ENCODE measurements at places on chromosomes 4 and X.

GRCh38 chrX:97461763-97462162 is 578.1 kb downstream of the RPA4 start:
- DNase-seq, result no peak

DNA sequence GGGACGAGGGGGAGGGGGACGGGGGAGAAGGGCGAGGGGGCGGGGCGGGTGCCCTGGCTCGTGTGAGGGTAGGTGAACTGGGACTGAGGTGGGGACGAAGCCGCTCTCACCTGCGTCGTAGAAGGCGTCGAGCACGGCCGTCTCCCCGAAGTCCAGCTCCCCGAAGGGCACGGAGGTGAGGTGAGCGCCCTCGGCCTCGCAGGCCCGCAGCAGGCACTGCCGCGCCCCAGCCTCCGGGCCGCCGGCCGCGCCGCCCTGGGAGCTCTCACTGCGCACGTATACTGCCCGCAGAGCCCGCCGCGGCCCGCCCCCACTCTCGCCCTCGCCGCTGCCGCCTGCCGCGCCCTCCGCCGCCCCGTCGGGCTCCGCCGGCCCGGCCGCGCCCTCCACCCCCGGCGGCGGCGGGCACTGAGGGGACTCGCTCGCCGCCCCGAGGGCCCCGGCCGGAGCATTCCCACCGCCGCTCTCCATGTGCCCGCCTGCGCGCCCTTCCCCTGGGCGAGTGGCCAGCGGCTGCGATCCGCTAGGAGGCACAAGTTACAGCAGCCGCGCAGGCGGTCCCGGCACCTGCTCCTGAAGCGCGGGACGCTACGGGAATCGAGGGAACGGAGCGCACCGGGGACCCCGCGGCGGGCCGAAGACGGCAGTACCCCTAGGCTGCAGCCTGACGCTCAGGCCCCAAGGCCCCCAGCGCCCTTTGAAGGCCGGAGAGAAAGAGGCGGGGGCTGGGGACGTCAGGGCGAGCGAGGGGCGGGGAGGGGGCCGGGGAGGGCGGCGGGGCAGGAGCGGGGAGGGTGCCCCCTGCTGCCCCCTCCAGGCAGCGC is at the start of gene MAP3K15:
Gene MAP3K15, minus strand, starts transcription at position 718 of the 824 bp plus-strand sequence. Its CDS starts 247 bp downstream, at position 471.
- DNase-seq, result no peak

GRCh38 chr4:158998624-158999023 is 104.3 kb upstream of the RAPGEF2 start:
- no peak for DNase-seq

DNA sequence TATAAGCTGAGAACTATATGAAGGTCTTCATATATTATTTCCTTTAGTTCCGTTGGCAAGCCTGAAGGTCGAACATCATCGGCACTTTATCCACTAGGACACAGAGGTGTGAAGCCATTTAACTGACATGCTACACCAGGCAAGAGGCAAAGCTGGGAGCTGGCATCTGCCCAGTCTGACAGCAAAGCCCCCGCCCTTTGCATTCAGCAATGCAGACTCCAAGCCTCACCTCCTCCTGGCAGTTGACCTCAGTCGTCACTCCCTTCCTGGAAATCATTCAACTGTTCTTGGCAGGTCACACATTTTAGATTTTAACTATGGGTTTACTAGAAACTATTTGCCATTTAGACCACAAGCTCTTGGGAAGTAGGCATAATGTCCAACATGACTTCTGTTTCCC is 135.8 kb upstream of the FRG1 start:
- DNase-seq, result no peak

GRCh38 chrX:29992083-29992482 is 223.3 kb upstream of the MAGEB2 start:
- no peak for DNase-seq

- DNase-seq, result no peak
Observed at GRCh38 chrX:79153348-79153747, 8.9 kb downstream of the GPR174 start.

Data from cerebellar nuclear complex (tissue), 1 donor.